ENCODE measurements at places on chromosomes 5 and 9.

GRCh38 chr5:57818397-57818796 is 335.8 kb upstream of the ACTBL2 start:
- no peak for DNase-seq

GRCh38 chr5:161414037-161414436 is 132.5 kb downstream of the GABRB2 start:
- no peak for DNase-seq

DNA sequence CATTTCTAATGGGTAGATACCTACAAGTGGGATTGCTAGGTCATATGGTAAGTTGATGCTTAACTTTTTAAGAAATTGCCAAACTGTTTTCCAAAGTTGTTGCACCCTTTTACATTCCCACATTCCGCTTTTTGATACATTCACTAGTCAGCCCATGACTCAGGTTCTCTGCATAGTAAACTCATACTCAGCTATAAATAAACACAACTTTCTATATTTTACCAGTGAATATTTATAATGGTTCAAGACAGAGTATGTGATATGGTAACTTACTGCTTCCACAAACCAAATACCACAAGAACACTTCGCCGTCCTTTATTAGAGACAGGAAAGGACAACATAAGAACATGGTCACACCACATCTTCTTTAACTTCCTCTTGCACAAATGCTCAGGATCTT is 54.0 kb downstream of the PLPP1 start:
- no peak for DNase-seq

DNA sequence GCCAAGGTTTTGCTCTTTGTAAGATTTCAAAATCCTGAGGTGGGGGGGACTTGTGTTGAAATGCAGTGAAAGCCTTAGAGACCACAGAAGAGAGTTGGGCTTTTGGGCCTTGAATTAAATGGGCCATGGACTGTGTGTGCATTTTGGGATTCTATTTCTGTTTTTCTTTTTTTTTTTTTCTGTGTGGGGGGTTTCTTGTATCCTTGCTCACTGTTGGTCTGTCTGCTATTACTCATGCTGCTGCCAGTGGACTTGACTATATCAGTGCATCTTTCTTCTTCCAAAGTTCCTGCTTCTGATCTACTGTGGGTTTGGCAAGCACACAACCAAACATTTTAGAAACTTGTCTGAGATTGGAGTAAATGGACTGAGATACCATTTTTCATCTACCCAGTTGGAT is 344.9 kb downstream of the ARL15 start:
- no peak for DNase-seq

GRCh38 chr5:161895514-161895913 is 47.6 kb downstream of the GABRA1 start:
- DNase-seq: no peak

GRCh38 chr9:99978221-99978620 is 71.8 kb downstream of the STX17 start:
- no peak for DNase-seq

GRCh38 chr5:117405197-117405596 is 830.6 kb upstream of the SEMA6A start:
- DNase-seq: no peak

GRCh38 chr5:60540856-60541805 is 158.8 kb downstream of the DEPDC1B start:
- no peak for DNase-seq

GRCh38 chr5:2251751-2252150 is 369.0 kb upstream of the IRX4 start:
- DNase-seq: no peak

GRCh38 chr9:111400564-111400898 is 70.5 kb upstream of the OR2K2 start:
- no peak for DNase-seq

GRCh38 chr9:72912476-72913381 is 40.1 kb downstream of the ALDH1A1 start:
- no peak for DNase-seq

DNA sequence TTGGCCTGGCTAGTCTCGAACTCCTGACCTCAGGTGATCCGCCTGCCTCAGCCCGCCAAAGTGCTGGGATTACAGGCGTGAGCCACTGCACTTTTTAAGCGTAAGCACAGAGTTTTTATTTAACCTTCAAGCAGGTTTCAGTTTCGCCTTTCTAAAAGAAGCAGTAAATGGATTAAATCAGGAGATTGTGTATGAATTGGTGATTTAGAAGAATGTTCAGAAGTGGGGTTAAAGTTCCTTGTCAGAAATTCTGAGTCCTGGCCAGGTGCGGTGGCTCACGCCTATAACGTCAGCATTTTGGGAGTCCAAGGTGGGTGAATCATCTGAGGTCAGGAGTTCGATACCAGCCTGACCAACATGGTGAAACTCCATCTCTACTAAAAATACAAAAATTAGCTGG is 12.2 kb downstream of the HSPA4 start:
- no peak for DNase-seq

DNA sequence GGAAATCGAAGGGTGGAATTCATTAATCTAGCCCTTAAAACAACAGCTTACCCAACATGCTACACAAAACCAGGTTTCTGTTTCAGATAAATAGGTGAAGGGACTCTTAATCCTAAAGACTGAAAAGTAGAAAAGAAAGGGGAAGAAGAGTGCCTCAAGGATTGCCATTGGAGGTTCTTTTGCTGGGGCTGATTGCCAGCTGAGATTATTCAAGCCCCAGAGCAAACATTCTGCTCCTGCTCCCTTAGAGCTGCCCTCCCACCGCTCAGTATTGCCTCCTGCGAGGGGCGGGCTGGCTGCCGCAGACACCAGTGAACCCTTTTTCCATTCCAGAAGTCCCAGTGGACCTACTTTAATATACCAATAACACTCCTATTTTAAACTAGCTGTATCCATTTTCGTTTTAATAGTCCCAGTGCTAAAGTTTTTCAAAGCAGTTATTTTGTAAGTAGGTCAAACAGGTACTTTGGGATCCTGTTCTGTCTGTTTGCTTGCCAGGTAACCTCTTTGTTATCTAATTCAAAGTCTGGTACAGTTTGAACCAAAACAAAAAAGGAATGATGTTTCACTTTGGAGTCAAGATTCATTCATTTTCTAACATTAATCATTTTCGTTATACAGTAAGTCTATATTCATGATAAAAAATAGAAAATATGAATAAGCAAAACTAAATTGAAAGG is 38.6 kb downstream of the HMGCS1 start:
- peak; percentile 71 for DNase-seq

DNA sequence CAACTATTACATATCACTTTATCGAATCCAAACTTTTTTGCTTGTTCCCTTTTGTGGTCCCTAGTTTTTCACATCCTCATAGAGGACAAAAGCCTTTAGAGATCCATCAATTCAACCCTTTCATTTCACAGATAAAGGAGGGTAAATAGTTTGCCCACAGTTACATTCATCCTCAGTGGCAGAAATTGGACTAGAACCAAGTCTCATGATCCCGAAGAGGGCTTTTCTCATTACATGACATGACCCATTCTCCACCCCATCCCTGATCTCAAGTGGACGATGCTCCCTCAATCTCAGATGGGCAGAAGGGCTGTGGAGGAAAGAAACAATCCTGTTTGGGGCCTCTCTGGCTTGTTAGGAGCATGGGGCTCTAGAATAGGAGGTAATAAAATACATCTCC is 23.1 kb downstream of the TICAM2 start:
- no peak for DNase-seq

GRCh38 chr5:136729901-136730355 is 364.6 kb upstream of the TRPC7 start:
- DNase-seq: no peak

- no peak for DNase-seq
Measured at GRCh38 chr9:125439434-125440272, 178.0 kb downstream of the GAPVD1 start.

GRCh38 chr5:141512911-141513626 is 24.2 kb downstream of the PCDHGC5 start:
- peak; percentile 36 for DNase-seq

- no peak for DNase-seq
Measured at GRCh38 chr9:131733541-131734061, 6.3 kb downstream of the RAPGEF1 start.

GRCh38 chr5:139651043-139651834 is 3.1 kb downstream of the CXXC5 start:
- peak; percentile 90 for DNase-seq

DNA sequence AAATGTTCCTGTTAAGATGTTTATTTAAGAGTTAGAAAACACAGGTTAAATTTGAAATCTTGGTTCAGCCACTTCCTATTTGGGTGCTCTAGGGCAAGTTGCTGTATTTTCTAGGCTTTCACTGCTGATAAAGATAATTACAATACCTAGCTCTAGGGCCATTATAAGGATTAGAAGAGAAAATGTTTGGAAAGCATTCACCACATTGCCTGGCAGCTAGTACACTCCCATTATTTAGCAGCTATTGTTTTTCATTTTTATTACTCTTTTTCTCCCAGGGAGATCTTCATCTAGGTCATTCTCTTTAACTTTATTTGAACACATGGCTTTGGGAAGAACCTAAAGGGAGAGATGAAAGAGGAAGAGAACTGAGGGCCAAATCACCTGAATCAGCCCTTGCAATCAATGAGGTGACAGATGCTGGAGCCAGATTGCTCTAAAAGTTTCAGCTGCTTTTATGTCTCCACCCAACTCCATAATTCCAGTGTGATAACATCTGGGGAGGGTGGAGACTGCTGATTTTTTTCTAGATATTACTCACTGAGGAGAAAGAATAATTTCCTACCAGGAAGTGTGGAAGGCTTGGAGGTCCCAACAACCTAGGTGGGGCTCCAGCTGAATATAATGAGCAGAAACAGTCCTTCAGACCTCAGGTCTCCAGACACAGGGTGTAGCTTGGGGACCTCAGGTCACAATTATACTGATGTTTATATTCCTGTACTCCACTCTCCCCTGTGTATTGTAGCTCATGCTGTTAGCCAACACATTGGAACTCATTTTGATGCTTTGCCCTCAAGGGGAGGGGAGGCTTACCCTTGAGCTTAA is 640.0 kb downstream of the RAB3C start:
- no peak for DNase-seq

DNA sequence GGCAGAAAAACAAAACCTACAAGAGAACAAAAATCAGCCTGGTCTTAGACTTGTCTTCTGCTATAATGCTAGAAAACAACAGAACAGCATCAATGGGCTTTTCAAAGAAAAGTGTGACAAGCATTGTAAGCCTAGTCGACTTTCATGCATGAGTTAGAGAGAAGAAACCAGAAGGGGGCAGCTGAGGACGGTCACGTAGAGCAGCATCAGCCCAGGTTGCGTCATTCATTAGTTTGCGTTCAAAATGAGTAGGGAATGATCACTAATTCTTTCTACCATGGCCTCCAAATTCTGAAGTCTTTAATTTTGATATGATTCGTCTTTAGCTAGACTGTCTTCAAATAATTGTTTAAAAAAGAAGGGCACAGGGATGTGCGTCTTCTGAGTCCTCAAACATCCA is 4.7 kb upstream of the ISCA1 start:
- no peak for DNase-seq

- no peak for DNase-seq
Measured at GRCh38 chr9:99075246-99075912, 29.5 kb upstream of the TGFBR1 start.

DNA sequence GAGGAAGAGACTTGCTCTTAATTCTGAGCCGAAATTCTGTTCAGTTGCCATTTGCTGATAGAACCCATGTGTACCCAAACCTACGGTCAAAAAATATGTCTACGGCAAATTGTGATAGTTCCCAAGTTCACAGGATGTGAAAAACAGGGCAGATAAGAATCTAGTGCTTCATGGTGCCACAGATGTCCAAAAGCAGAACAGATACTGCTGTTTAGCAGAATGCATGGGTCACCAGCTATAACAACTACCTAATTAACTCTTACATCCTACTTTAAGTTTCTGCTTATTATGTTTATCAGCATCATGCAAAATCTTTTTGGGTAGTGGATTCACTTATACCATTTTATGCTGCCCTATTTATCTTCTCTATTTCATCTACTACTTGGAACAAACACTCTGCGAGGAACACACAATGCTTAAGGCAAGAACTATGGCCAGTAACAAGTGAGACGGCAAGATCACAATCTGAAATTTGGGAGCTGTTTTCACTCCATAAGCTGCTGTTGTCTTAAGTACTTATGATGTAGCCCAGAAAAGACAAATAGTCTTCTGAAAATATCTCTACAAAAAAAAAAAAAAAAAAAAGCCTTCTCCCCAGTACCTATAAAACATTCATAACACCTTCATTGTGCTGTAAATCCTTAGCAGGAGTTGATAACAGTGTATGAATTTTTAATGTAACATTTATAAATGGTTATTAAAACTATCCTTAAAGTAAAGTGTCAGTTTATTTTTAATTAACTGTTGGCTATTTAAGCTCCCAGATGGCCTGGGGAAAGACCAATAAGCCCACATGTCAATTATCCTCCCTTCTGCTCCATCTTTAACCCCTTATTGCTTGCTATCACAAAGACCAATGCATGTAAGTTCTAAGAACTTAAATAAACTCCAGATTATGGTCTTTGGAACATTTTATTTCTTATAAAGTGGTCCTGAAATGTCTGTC is 232.3 kb downstream of the TLR4 start:
- no peak for DNase-seq

GRCh38 chr5:65390208-65390607 is 91.5 kb downstream of the ADAMTS6 start:
- no peak for DNase-seq

- DNase-seq: no peak
Measured at GRCh38 chr9:101311758-101312420, 72.9 kb downstream of the BAAT start.

GRCh38 chr9:91117959-91118703 is 243.6 kb downstream of the AUH start:
- DNase-seq: peak; percentile 97

DNA sequence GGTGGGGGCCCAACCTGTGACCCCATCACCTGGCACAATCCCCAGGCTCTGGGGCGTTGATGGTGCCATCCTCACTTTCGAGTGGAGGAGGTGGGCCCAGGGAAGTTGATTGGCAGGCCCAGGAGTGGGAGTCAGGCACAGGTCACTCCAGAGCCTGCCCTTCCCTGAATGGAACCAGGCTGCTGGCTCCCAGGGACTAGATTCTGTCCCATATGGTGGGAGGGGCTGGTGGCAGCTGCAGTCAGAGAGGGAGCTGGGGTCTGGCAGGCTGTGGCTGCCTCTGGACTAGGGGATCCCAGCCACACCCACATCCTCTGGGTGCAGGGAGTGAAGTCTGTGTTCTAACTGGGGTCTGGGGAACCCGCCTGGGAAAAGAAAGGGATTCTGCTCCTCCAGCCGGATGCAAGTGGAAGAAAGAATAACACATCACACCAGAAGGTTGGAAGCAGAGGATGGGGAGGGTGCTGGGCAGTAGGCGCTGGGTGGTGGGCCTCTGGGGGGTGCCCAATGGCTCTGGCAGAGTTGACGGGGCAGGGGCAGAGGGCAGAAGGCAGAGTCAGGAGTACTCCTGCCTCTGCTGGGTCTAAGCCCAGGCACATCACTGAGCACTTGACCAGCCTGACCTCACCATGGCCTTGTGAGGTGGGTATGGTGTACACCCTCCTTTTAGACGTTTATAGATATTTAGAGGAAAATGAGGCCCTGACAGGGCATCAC is 25.8 kb downstream of the CEL start:
- DNase-seq: no peak

GRCh38 chr9:109193974-109194556 is 27.0 kb upstream of the FRRS1L start:
- no peak for DNase-seq

GRCh38 chr5:154972476-154973080 is 31.7 kb downstream of the MRPL22 start:
- no peak for DNase-seq

- no peak for DNase-seq
Measured at GRCh38 chr5:32020271-32020670, 153.8 kb downstream of the GOLPH3 start.

- no peak for DNase-seq
Measured at GRCh38 chr5:3963652-3964051, 368.0 kb downstream of the IRX1 start.
